ENCODE measurements at places on chromosomes 3 and 15. TPM values are rescaled to one million over a fixed set of nuclear protein-coding genes. Genes with fewer than 3 reads are reported as not detected.

- DNase-seq = no peak
Measured at GRCh38 chr3:144923046-144923775, 951.6 kb downstream of the DIPK2A start.

- no peak for DNase-seq
Measured at GRCh38 chr15:74657846-74658245, 38.0 kb downstream of the EDC3 start.

GRCh38 chr15:90561344-90562244, 31.9 kb downstream of the CRTC3 start:
- DNase-seq = no peak

DNA sequence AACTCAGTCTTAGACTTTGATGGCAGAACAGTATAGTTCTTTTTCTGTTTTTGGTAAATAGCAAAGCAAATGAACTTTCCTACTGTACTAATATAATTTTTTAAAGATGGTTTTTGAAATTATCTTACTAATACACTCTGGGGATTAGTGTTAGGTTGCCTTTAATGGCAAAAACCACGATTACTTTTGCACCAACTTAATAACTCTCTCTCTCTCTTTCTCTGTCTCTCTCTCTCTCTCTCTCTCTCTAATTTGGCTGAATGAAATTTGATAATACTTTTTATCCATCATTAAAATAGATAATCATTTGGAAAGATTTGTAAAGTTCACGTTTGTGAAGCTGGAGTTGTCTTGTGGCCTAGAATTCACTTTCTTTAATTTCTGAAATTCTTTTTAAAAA, 257.8 kb downstream of the LPP start:
- DNase-seq = no peak

DNA sequence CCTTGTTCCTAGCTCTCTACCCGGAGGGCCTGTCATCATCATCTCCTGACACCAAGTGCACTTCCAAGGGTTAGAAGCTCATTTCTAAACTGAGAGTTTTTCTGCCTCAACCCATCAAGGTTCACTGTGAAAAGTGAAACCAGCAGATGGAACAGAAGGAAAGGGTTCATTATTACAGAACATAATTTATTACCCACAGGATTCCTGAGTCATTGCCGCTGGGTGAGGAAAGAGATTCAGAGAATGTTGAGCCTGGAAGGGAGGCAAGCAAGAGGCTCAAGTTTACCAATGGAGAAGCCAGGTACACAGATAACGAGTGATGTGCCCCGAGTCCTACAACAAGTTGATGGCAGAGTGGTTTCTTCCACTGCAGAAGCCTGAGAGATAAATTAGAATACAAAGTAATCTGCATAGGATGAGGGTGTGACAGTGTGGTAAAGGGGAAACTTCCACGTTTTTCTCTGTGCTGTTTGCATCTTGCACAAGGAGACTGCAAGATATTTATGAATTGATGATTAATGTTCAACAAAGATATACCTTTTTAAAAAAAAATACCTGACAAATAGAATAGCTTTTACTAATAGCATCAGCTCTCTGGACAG, 80.5 kb upstream of the SETMAR start:
- DNase-seq = no peak

DNA sequence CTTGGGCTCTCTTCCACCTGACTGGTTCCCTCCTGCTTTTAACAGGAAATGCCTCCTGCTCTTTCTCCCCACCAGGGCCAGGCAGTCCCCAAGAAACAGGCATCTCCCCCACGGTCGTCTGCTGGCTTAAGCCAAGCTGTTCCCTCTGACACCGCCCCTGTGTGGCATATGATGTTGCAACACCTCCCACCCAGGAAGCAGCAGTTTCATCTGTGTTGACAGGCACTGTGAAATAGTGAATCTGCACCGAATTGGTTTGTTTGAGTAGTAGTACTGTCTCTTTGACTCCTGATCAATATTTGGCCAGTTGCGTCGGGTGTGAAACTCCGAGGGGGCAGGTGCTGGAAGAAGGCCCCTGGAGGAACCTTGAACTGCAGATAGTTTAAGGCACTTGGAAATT, 188.8 kb downstream of the FEZF2 start:
- peak; percentile 67 for DNase-seq

GRCh38 chr3:130669740-130670139, 76.9 kb downstream of the PIK3R4 start:
- no peak for DNase-seq

DNA sequence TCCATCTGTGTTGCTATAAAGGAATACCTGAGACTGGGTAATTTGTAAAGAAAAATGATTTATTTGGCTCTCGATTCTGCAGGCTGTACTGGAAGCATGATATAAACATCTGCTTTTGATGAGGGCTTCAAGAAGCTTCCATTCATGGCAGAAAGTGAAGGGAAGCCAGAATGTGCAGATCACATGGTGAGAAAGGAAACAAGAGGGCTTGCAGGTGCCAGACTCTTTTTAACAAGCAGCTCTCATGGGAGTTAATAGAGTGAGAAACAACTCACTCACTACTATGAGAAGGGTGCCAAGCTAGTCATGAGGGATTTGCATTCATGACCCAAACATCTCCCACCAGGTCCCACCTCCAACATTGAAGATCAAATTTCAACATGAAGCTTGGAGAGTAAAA, 247.2 kb downstream of the ZIC4 start:
- DNase-seq = no peak

DNA sequence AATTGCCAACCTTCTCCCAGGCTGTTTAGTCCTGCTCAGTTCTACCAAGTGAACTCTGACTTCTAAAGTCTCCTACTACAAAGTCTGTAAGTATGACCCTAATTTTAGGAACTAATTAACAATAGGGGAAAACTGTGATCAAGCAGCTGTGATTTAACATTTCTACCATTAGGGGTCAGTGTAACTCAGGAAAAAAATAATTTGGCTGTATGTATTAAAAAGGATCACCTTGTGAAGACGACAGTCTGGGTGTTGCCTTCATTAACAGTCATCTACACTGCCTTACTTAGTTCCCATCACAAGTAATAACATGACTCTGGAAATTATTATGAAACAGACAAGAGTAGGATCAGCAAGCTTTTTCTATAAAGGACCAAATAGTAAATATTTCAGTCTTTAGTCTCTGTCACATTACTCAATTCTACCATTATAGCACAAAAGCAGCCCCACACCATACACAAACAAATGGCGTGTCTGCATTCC, 4.2 kb upstream of the NPHP3 start:
- DNase-seq = peak; percentile 51

- DNase-seq = no peak
Measured at GRCh38 chr3:69723389-69723788, 15.9 kb upstream of the MITF start.

DNA sequence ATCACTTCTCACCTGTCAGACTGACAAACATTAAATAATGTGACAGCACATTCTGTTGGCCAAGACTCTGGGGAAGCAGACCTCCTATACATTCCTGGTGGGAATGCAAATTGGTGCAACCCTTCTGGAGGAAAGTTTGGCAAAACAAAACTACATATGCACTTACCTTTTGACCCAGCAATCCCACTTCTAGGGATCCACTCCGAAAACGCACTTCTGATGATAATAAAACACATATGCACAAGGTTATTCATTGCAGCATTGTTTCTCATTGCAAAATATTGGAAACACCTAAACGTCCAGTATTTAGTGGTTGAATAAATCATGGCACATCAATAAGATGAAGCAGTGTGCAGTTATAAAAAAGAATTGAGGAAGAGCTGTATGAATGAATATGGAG, 145.5 kb upstream of the ABHD17C start:
- DNase-seq = peak; percentile 3

DNA sequence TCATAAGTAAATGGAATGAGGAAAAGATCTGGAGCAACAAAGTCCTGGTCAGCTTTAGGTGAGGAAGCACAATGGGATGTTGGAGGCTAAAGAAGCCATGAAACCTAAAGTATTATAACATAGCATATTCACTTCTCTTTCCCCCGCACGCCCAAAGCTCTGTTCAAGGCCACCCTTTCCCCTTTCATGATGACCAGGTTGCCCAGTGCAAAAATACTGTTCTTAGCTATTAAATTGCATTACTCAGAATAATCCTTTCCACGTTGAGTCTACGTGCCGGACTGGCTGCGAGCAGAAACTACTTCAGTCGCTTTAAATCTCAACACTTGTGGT, 589 bp upstream of the MAPKBP1 start:
- no peak for DNase-seq

DNA sequence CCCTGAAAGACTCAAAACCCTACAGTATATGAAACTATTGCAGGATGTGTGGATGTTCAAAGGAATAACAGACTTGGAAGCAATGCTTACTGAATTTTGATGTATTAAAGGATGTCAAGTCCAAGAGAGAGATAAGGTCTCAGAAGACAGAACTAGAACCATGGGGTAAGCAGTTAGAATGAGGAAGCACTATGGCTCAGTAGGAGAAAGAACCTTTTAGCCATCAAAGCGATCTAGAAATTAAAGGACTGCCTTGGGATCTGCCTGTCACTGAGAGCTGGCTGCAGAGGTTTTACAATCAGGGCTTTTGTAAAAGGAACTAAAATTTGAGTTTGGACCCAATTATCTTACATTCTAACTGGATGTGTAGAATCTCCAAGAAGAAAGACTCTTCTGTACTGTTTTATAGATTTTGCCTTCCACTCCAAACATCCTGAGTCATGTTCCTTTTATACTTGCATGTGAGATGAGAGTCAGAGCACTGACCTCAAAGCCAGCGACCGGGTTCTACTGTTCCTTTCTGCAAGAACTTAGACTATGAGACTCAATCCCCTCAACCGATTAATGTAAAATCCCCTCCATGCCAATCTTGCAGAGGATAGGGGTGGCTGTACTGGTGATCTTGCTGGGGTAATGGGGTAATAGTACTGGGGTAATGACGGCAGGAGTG, 412.3 kb upstream of the TPRG1 start:
- DNase-seq = peak; percentile 31

GRCh38 chr3:172606021-172606420, 82.8 kb upstream of the TNFSF10 start:
- DNase-seq = peak; percentile 79

DNA sequence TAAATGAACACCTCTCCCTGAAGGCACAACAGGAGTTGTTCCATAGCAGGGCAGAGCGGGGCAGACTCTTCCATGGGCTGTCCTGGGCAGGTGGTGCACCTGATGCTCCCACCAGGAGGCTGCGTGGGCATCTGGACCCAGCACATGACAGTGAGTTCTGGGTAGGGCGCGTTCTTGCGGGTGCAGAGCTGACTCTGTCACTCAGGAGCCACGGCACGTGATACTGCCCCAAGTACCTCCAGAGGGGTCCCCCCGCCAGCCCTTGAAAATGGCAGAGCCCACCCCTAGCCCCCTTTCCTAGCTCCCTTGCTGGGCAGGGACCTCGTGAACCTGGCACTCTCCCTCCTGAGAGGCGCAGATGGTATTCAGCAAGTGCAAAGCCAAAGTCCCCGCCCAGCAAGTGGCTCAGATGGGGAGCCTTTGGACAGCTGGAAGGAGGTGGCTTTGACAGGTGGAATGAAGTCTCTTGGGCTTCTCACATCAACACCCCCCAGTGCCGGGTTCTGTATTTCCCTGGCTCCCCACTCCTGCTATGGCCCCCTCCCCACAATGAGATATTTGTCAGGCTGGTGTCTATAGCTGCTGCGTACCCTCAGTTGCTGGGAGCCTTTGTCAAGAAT, 172.1 kb downstream of the TBC1D2B start:
- no peak for DNase-seq

GRCh38 chr3:53169045-53169831, 8.2 kb downstream of the PRKCD start:
- DNase-seq = peak; percentile 96

GRCh38 chr3:151827816-151828215, 13.9 kb downstream of the AADAC start:
- DNase-seq = no peak

- peak; percentile 75 for DNase-seq
Measured at GRCh38 chr3:67461667-67462142, 192.7 kb downstream of the SUCLG2 start.

- DNase-seq = no peak
Measured at GRCh38 chr3:53244271-53244670, 11.6 kb downstream of the TKT start.

- peak; percentile 79 for DNase-seq
Measured at GRCh38 chr3:150349314-150350097, 58.6 kb upstream of the TSC22D2 start.

GRCh38 chr15:77173487-77173886, 102.6 kb upstream of the TSPAN3 start:
- DNase-seq = no peak

- no peak for DNase-seq
Measured at GRCh38 chr3:65438096-65438495, 600.6 kb downstream of the MAGI1 start.

GRCh38 chr3:177379045-177379444, 181.8 kb upstream of the TBL1XR1 start:
- no peak for DNase-seq

SCAANT1 gene
- total RNA-seq = not detected

AGBL1 gene
- total RNA-seq = not detected

PLOD2 gene
- total RNA-seq = 221 TPM

MAN2A2 gene
- 6.5 TPM for total RNA-seq

SEMA3B gene
- 5.6 TPM for total RNA-seq

LRRC31 gene
- total RNA-seq = not detected

CLEC3B gene
- 2.4 TPM for total RNA-seq

SEMA6D gene
- total RNA-seq = 1.4 TPM

TRIM42 gene
- not detected for total RNA-seq

ACAP2 gene
- 50.9 TPM for total RNA-seq

RASGRF1 gene
- total RNA-seq = 8.7 TPM
